ENCODE measurements at places on chromosomes 3 and 15.

- peak; percentile 89 for DNase-seq
Observed at GRCh38 chr3:30752970-30753369, 141.5 kb downstream of the GADL1 start.

- no peak for DNase-seq
Observed at GRCh38 chr3:177146646-177147045, 50.6 kb downstream of the TBL1XR1 start.

DNA sequence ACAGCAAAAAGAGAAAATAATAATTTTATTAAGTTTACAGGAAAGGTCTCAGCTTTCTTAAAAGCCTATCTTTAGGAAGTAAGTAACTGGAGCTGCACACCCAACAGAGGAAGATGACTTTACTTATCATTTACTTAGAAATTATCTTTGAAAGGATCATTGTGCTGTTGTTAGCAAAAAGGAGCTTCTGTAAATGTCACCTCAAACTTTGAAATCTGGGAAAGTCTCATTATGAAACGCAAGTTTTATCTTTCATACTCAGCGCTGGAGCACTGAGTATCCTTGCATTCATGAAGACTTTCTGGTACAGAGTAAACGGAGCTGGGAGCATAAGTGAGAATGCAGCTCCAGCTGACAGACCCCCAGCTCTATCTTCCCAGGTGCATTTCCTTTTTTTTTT, 491.2 kb upstream of the TPRG1 start:
- DNase-seq: no peak

GRCh38 chr3:6182909-6183308, 678.0 kb upstream of the GRM7 start:
- no peak for DNase-seq

- no peak for DNase-seq
Observed at GRCh38 chr15:56053046-56053400, 59.6 kb upstream of the NEDD4 start.

- no peak for DNase-seq
Observed at GRCh38 chr15:101063212-101063611, 144.1 kb downstream of the LRRK1 start.

GRCh38 chr3:132880986-132881385, 157.2 kb upstream of the TMEM108 start:
- no peak for DNase-seq

- no peak for DNase-seq
Observed at GRCh38 chr15:80289528-80290495, 37.8 kb upstream of the CTXND1 start.

GRCh38 chr15:43525131-43525530, 7.7 kb downstream of the MAP1A start:
- DNase-seq: no peak

DNA sequence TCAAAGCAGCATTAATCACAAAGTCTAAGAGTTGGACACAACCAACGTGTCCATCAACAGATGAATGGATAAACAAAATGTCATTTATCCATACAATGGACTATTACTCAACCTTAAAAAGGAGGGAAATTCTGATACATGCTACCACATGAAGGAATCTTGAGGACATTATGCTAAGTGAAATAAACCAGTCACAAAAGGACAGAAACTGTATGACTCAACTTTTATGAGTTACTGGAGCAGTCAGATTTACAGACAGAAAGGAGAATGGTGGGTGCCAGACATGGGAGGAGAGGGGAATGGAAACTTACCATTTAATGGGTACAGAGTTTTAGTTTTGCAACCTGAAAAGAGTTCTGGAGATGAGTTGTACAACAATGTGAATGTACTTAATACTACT, 43.0 kb upstream of the SEC13 start:
- peak; percentile 10 for DNase-seq

DNA sequence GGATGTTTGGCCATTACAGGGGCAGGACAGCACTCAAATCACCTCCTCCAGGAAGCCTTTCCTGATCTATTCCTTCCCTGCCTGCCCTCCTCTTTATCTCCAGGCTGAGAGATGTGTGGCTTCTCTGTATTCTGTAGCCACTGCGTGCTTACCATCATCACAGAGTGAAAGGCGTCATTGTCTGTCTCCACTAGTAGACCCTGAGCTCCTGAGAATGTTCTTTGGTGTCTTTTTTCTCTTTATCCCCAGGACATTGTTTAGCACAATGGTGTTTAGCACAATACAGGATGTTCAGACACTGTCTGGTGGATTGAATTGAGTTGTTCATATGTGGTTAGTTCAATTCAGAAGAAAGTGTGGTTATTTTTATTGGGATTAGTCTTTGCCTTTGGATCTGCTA, 26.2 kb upstream of the LARS2 start:
- DNase-seq: no peak

DNA sequence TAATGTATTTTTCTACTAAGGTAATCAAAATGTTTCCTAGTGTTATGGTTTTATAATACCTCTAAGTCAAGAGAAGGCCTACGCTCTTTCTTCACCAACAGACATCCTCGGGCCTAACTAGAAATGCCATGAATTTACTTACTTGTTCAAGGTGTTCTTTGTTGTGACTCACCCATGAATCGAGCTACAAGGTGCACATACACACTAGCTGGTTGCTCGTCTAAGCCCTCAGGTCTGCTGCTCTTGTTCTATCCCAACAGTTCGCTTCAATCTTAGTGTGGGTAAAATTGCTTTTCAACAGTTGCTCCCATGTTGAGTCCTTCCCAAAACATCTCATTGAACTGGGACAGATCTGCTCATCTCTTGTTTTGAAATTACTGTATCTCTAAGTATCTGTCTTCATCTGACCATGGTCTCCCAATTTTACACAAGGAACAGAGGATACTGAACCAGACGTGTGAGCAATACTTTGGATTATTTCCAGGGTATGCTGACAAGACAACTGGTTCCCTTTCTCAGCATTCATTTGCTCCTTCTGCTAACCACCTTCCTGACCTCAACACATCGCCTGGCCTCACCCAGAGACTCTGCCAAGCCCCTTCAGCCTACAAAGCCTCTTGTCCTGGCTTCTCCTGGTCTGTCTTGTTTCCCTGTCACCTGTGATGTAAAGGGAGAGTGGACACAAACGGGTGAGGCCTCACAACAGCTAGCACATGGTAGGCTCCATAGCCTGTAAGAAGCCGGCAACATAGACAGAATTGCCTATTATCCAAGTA, 84.2 kb downstream of the NEDD4 start:
- DNase-seq: peak; percentile 57

- peak; percentile 59 for DNase-seq
Observed at GRCh38 chr3:187227658-187228258, 30.5 kb downstream of the RTP1 start.

DNA sequence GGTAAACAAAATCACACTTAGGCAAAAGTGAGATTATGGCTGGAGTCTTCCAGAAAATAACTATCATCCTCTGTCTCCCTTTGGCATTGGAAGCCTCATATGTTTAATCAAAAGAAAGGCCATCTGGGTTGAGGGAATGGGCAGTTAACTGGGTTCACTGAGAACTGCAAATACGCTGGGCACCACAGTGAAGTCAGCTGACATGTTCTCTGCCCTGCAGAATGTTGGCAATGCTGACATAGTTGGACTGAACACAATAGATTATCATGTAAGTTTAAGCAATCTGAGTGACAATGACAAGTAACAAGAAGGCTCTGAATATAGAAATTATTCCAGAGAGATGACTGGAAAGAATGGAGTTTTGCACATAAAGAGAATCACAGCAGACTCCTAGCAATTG, 43.8 kb upstream of the SLC25A26 start:
- DNase-seq: no peak

DNA sequence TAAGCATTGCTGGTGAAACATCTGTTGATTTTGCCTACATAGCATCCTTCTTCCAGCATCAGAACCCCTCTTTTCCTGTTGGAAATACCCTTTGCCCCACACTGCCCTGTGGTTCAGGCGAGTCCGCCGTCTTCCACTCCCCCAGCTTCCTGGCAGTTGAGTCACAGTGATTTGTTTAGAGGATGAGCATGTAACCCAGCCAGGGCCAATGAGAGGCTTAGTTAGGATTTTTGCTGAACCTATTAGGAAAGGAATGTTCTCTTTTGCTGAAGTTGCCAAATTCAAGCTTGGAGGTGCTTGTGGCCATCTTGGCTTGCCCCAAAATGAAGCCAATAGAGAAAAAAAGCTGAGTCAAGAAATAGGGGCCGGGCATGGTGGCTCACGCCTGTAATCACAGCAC, 19.0 kb upstream of the MEX3B start:
- peak; percentile 12 for DNase-seq

- DNase-seq: no peak
Observed at GRCh38 chr3:154552338-154552737, 122.3 kb upstream of the GPR149 start.

DNA sequence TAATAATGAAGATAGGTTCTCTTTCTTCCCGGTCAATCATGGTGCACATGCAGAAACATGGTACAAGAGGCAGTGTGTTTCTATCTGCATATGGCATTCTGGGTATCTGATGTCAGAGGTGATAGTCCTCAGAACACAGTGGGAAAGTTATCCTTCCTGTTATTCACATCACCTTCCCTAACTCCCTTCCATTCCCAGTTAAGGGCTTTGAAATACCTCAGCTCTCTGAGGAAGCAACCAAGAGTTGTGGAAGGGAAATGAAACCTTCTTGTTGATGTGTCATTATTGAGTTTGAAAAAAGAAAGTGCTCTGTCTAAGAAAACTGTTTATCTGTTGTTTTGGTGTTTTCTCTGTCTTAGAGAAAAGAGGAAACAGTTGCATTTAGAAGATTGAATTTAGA, 21.9 kb upstream of the P2RY13 start:
- peak; percentile 26 for DNase-seq

All from mesenchymal stem cell (in vitro differentiated cells and primary cell).